ENCODE measurements at places on chromosomes 5 and 9.
A peak's percentile ranks its signal among the peaks of the same experiment; 100 is the strongest.

DNA sequence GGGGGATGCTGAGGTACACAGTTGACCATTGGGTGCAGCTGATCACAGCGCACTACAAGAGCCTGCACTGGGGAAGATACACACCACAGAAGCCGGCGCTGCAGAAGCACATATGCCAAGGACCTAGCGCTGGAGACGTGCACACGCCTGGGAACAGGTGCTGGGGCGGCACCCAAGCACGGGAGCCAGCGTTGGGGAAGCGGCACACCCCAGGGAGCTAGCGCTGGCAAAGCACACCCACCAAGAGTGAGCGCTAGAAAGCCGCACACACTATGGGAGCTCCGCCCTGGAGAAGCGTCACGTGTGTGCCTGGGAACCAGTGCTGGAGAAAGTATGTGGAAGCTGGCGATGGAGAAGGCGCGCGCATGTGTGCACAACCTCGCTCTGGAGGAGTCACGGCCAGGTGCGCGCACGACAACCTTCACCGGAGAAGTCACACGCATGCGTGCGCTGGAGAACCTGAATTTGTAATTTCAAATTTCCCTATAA is 4.5 kb downstream of the FANCC start:
- DNase-seq: peak; percentile 74

- DNase-seq: no peak
Observed at GRCh38 chr9:123725389-123725788, 204.5 kb downstream of the DENND1A start.

- no peak for DNase-seq
Observed at GRCh38 chr5:32753765-32754164, 42.6 kb downstream of the NPR3 start.

DNA sequence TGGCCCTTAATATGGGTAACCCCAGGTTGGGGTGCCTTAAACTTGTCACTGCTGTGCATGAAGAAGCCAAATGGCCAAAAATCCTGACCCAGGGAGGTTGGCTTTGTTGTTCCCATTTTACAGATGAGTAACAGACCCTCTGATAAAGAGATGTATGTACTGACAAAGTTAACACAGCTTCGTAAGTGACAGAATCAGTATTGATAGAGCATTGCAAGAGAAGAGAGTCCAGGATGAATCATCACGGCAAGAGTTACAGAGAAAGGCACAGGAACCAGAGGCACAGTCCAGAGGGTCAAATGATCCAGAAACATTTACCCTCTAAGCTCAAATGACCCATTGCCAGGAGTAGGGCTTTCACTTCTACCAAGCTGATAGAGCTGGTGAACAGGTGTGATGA is 103.8 kb upstream of the SMC2 start:
- DNase-seq: no peak

- DNase-seq: no peak
Observed at GRCh38 chr5:51385216-51385615, 2.0 kb downstream of the ISL1 start.

DNA sequence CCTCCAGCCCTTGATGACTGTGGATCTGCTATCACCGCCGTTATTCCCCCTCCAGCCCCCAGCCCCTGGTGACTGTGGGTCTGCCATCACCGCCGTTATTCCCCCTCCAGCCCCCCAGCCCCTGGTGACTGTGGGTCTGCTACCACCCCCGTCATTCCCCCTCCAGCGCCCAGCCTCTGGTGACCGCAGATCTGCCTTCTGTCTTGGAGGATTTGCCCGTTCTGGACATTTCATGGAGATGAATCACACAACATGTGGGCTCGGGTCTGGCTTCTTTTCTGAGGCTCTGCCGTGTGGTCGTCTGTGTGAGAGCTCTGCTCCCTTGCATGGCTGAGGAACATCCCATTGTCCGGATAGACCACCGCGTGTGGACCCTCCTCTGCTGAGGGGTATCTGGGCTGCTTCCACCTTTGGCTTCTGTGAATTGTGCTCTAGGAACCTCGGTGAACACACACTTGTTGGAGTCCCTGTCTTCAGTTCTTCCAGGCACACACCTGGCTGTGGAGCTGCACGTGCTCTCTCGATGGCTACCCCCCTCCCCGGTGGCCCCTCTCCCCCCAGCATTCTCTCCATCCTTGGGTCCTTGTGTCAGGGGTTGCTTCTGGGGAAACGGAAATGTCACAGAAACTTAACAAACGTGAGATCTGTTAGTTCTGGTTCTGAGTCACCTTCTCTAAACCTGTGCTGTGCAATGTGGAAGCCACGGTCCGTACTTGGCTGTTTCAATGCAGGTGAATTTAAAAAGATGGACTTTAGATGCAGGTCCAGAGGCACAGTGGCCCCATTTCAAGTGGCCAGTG is 105.3 kb upstream of the COL5A1 start:
- no peak for DNase-seq

DNA sequence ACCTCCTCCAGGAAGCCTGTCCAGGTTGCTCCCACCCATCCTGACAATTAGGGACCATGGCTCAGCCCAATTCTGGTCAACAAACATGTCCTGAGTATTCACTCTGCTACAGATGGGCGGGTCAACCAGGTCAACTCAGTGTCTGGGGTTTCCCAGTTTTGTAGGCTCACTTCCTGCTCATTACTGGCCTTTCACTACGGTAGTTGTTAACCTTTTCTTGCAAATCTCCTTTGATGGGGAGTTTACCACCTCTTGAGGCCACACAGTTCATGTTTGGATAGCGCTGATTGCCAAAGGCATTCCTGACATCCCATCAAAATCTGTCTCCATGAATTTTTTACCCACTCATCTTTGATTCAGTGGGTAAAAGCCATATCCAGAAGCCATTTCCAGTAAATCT is 13.8 kb downstream of the TMEM8B start:
- no peak for DNase-seq

DNA sequence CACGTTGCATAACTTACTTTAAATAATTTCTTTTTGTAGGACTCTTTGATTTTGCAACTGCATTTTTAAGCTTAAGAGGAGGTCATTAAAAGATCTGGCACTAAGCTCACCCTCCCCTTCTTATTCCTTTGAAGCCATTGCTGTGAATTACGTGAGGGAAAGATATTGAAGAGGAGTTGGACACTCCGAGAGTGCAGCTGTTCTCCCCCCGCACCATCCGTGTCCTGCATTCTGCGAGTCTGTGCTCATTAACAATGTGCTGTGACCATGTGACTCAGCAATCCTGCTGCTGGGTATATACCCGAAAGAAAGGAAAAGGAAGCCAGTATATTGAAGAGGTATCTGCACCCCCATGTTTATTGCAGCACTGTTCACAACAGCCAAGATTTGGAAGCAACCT is 40.0 kb downstream of the NXNL2 start:
- DNase-seq: no peak

DNA sequence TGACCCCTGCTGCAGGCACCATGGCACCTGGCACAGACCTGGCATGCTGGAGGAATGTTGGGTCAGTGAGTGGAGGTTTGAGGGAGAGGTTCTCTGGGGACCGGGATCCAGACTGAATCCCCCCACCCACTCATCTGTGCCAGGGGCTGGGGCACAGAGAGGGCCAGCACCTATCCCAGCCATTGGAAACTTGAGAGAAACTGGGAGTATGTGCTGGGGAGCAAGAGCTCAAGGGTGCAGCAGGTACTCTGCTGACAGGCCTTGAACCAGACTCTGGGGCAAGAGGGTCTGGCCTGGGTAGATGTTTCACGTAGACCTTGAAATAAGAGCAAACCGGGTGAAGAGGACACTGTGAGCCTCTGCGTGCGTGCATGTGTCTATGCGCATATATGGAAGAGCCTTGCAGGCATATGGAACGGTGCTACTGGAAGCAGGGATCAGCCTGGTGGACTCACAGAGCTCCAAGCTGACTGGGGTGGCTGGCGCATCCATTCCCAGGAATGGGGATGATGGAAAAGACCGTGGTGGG is 8.8 kb downstream of the FGF18 start:
- DNase-seq: no peak

GRCh38 chr5:181053488-181054121 is 13.5 kb downstream of the BTNL9 start:
- no peak for DNase-seq

DNA sequence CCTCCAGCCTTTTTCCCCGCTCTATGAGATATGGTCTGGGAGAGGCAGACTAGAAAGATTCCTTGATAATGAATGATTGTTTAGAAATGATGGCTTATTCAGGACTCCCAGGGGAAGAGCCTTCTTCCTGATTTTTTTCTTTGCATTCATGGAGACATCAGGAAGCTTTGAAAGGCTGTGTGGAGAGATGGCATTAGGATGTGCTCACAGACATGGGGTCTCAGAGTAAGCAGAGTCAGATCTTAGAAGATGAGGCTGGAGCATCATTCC is 37.1 kb downstream of the PPARGC1B start:
- DNase-seq: no peak

- DNase-seq: no peak
Observed at GRCh38 chr9:126614455-126615244, 922 bp downstream of the LMX1B start.

GRCh38 chr9:85741095-85741874 is 469 bp downstream of the AGTPBP1 start:
- peak; percentile 42 for DNase-seq

GRCh38 chr9:122904466-122904822 is 715 bp downstream of the RC3H2 start:
- DNase-seq: peak; percentile 27

DNA sequence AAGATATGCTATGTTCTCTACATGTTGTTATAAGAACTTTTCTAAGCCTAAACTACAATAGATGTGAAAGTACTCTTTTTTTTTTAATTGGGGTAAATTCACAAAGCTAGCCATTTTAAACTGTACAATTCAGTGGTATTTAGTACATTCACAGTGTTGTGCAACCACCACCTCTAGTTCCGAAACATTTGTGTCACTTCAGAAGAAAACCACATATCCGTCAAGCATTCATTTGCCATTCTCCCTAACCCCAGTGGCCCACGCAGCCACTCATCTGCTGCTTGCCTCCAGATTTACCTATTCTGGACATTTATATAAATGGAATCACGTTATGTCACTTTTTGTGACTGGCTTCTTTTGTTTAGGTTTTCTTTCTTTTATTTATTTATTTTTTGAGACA is 43.1 kb downstream of the SPTAN1 start:
- DNase-seq: no peak

DNA sequence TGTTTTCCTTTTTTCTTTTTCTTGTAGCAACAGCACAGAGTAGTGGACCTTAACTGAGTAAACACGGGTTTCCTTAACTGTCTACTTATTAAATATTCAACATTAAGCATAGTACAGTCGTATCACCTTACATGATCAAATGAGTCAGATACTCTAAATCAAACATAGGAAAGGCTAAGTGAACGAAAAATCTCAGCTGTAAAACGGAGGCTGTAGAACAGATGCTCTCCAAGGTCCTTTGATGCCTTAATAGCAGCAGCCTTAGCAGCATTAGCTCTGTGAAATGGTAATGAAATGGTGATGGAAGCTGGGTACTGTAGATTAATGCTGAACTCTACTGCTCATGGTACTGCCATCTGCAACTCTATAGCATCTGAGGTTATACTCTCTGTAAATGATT is 1433.3 kb upstream of the C9orf72 start:
- DNase-seq: no peak

GRCh38 chr5:73863876-73864275 is 237.9 kb downstream of the ARHGEF28 start:
- DNase-seq: no peak

DNA sequence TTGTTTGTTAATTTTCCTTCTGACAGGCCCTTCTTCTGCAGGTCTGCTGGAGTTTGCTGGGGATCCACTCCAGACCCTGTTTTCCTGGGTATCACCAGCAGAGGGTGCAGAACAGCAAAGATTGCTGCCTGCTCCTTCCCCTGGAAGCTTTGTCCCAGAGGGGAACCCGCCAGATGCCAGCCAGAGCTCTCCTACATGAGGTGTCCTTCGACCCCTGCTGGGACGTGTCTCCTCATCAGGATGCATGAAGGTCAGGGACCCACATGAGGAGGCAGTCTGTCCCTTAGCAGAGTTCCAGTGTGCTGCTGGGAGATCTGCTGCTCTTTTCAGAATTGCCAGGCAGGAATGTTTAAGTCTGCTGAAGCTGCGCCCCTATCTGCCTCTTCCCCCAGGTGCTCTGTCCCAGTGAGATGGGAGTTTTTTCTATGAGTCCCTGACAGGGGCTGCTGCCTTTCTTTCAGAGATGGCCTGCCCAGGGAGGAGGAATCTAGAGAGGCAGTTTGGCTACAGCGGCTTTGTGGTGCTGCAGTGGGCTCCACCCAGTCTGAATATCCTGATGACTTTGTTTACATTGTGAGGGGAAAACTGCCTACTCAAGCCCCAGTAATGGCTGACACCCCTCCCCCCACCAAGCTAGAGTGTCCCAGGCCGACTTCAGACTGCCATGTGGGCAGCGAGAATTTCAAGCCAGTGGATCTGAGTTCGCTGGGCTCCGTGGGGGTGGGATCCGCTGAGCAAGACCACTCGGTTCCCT is 772.0 kb upstream of the FAM174A start:
- DNase-seq: no peak

DNA sequence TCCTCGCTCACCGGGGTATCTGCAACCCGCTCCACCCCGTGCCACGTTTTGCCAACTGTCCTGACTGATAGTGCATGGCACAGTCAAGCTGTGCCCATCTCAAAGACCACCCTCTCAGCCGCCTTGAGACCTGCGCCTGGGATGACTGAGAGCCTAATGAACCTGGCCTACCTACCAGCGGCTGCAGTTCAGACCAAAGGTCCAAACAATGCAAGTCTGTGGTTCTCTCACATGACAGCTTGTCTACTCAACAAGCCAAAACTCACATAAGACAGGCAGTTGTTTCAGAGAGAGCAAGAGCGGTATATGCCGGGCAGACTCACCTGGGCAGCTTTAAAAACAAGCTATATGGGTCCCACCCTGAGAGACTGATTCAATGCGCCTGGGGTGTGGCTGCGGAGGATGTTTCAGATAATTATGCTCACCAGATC is 70.5 kb downstream of the EPB41L4B start:
- DNase-seq: no peak

GRCh38 chr9:72199238-72199637 is 50.0 kb downstream of the GDA start:
- no peak for DNase-seq

DNA sequence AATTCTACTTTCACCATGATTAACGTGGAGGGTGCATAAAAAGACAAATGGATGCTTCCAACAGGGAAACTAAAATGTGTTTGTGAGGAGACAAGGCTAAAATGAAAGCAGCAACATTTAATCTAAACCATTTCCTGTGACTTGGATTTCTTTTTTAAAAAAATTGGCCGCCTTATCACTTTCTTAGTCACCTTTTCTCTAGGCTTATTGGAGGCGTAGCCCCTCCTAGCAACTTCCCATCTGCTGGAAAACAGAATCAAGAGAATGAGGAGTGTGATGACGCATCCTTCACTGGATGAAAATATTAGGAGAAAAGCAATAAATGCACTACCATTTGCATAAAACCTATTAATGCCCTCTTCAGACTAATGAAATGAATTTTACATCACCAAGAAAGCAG is 791 bp upstream of the GPR150 start:
- DNase-seq: no peak

- no peak for DNase-seq
Observed at GRCh38 chr9:91156451-91157234, 205.1 kb downstream of the AUH start.

- no peak for DNase-seq
Observed at GRCh38 chr5:16963821-16964220, 27.7 kb upstream of the MYO10 start.
